ENCODE measurements at places on chromosomes 12 and 14.

GRCh38 chr14:59343585-59343984, 121.6 kb downstream of the GPR135 start:
- DNase-seq: no peak

GRCh38 chr12:77599782-77600467, 230.8 kb upstream of the NAV3 start:
- no peak for DNase-seq

GRCh38 chr12:27081668-27082111, 688 bp downstream of the C12orf71 start:
- DNase-seq: no peak

DNA sequence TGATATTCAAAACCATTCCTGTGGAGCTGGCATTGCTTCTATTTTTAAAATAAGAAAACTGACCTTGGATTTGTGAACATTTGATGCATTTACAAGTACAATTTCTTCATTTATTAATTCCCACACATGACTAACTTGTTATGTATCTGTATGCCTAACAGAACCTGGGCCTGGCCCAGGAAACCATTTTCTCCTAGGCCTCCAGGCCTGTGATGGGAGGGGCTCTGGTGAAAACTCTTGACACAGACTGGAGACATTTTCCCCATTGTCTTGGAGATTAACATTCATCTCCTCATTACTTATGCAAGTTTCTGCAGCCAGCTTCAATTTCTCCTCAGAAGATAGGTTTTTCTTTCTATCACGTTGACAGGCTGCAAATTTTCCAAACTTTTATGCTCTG, 42.0 kb downstream of the GLIPR1L2 start:
- DNase-seq: no peak

GRCh38 chr12:104680491-104680890, 223.7 kb downstream of the CHST11 start:
- no peak for DNase-seq

GRCh38 chr12:69471667-69472385, 1.6 kb downstream of the FRS2 start:
- DNase-seq: no peak

DNA sequence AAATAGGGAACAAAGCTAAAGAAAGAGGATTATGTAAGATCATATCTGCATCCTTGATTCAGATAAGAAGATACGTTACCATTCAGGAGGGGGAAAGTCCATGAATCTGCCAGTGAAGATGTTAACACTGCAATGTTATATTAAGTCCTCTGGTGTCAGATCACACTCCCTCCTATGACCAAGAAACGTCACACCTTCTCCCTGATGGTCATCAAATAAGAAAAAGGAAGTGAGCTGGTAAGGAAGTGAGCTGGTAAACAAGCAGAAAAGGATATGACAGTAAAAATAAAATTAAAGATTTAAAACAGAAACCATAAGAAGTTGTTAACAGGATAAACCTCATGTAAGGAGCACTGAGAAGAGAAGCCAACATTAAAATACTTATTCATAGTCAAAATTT, 340.2 kb downstream of the SEC23A start:
- DNase-seq: no peak

- DNase-seq: no peak
Observed at GRCh38 chr12:49138587-49138986, 7.4 kb upstream of the TUBA1B start.

GRCh38 chr12:105020241-105020962, 34.3 kb downstream of the NOPCHAP1 start:
- no peak for DNase-seq

- DNase-seq: no peak
Observed at GRCh38 chr14:80491131-80491530, 279.8 kb upstream of the DIO2 start.

DNA sequence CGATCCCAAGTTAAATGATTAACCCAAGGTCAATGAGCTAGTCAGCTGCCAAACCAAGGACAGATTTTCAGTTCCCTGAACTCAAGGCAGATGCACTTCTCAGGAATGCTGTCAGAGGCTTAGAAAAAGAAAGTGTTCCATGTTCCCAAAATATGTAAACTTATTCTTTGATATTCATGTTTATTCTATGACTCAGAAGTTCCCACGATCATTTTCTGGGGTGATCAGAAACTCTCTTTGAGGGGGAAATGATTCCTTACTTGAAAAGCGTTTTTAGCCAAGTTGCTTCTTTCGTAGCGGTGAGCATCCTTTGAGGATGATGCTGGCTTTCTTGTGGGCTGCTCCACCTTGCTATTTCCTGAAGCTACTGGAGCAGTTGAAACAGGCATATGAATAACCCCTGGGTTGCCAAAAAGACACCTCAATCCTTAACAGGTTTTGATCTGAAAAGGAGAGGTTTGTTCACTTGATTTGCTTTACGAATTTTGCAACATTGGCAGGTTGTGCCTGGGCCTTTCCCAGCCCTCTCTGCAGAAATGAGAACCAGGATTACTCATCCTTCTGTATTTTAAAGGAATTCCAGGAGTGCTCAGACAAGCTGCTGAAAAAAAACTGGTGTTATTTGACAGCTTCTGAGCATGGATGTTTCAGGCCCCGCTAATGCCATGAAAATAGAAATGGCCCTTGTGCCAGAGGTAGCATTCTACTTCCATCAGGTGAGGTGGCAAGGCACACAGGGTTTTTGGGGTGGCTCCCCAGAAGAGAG, 121.4 kb upstream of the HIF1A start:
- DNase-seq: no peak

- DNase-seq: no peak
Observed at GRCh38 chr12:109387425-109388166, 39.9 kb downstream of the MYO1H start.

- no peak for DNase-seq
Observed at GRCh38 chr14:32657081-32657480, 281.6 kb upstream of the NPAS3 start.

GRCh38 chr12:49961993-49962764, 507 bp downstream of the AQP5 start:
- no peak for DNase-seq

- DNase-seq: no peak
Observed at GRCh38 chr12:38949363-38949762, 44.0 kb upstream of the CPNE8 start.

- no peak for DNase-seq
Observed at GRCh38 chr12:52759695-52760094, 17.4 kb downstream of the KRT76 start.

DNA sequence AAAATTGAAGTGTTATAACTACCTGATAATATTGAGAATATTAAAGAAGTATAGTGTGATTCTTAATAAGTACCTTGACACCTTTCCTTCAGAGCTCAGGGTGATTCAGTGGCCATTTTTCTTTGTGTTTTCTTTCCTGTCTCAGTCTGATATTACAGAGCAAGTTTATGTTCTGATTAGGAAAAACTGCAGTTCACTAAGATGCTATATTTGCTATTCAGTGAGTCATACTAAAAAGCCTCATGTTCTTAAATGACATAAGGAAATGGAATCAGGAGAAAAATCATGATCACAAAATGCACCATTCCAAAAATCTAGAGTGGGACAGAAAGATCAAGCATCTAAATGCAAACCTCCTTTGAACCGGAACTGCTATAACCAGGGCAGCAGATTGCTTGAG, 390.6 kb upstream of the ATP2B1 start:
- no peak for DNase-seq

- no peak for DNase-seq
Observed at GRCh38 chr12:29544428-29545101, 47.1 kb upstream of the OVCH1 start.

DNA sequence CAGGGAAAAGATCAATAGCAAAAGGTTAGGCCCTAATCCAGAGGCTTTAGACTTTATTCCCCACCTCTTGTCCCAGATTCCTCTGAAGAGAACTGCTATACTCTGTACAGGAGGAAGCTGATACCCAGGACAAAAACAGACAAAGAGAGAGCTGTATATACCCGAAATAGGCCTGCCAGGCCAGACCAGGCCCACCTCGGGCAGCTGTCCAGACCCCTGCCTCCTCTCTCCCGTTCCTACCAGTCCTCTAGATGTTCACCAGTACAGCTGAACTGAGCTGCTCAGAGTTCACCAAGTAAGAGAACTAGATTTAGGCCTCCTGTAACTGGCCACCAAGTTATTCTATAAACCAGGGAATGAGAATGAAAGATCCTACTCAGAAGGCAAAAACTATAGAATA, 4.7 kb downstream of the CHD4 start:
- DNase-seq: no peak

Data from H54 (cell line).